GM19239 (cell line): ENCODE measurements at places on chromosomes 3 and 15.

DNA sequence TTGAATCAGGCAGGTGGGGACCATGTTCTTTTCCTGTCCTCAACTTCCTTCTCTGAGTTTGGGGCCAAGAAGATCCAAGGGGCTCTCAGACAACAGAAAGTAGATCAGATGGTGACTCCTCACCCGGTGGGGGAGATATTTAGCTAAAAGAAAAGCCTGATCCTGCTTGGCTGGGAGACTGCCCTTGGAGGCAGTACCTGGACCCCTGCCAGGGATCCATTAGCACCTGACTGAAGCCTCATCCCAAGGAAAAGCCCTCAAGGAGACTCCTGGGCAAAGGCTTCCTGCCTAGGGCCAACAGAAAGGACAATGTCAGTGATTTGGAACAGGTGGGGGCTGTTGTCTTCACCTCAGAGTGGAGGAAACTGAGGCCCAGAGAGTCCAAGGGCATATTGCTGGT, 33.5 kb upstream of the HHATL start:
- DNase-seq: no peak

- peak; percentile 73 for DNase-seq
Measured at GRCh38 chr3:185537369-185537970, 14.9 kb downstream of the LIPH start.

DNA sequence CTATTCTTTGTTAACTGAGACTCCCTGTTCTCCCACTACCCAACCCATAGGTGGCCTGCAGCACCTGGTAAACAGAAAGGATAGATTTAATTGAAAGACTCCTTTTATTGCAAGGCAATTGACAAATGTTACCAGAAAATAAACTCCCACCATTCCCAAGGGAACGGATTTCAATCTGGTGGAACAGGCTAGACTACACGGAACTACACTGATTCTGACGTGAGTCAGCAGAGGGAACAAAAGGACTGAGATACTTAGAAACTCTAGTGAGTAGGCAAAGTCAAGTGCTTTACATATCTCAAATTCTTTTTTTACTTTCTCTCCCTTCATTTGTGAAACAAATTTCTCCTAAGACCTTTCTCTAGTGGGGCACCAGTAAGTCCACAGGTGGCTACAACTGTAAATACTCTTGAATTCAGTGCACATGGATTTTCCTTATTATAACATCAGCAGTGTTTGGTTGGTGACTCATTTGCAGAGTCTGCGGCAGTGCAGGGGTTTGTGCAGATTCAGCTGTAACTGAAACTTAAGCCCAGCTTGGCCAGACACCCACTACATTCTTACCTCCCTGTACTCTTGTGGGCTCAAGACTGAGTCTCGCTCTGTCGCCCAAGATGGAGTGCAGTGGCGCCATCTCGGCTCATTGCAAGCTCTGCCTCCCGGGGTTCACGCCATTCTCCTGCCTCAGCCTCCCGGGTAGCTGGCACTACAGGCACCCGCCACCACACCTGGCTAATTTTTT, 34.3 kb upstream of the PLSCR2 start:
- peak; percentile 10 for DNase-seq

DNA sequence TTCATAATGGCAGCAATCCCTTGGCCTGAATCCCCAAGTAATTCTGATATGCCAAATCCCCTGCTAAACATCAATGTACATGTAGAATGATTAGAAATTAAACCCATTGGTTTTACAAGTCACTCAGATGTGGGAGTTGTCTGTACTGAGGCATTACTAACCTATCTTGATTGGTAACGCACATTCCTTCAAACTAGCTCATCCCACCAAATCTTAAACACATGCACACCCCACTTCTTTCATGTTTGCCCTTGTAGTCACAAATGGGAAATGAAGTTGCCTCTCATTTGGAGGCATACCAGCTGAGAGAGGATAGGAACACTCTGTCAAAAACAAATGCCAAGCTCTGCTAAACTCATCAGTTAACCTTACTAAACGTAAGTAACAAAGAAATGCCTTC, 29.1 kb upstream of the MAN2C1 start:
- DNase-seq: no peak

DNA sequence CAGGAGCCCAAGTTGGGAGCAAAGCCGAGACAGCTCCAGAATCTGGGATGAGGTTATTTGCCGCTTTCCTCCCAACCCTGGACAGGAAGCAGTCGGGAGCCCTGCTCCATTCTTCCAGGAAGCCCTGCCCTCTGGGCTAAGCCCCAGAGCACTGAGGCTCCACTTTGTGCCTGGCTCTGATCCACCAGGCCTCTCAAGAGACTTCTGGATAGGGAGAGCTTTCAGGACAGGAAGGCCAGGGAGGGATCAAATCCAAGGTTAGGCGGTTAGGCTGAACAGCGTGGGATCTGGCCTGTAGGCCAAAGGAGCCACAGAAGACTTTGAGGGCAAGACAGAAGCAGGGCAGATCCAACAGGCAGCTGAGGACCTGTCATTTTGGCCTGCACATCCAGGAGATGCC, 835 bp downstream of the STOML1 start:
- no peak for DNase-seq

DNA sequence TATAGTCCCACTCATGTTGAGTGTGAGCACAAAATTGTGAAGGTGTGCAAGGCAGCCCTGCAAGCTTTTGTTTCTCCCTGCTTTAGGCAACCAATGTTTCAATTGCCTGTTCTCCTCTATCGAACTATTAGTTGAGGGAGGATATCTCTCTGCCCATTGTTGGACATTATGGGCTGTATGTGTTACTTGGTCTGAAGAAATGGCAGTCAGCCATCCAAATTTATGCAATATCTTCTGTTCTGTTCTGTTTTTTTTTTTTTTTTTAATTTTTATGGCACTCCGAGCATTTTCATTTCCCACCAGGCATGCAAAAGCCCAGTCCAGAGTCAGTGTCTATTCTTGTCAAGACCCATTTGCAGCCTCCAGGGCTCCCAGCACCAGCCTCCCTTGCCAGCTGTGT, 44.0 kb downstream of the ANAPC13 start:
- no peak for DNase-seq

GRCh38 chr3:148943506-148944205, 47.7 kb upstream of the GYG1 start:
- DNase-seq: peak; percentile 46

- DNase-seq: no peak
Measured at GRCh38 chr3:161072211-161072621, 32.9 kb downstream of the B3GALNT1 start.

DNA sequence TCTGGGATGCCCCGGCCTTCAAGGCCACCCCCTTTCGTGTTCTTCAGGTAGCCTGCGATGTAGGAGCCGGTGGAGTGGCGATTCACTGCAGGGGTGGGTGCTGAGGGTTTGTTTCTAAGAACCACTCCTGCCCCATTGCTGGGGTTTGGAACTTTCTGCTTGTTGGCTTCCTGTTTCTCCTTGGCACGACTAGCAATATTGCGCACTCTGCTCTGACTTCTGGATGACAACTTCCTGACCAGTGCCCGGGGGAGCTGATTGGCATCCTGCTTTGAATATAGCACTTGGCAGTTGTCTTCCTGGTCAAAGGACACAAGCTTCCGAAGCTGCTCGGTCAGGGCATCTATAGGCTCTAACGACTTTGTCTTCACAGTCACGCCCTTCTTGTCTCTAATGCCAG, 187.6 kb upstream of the STRIT1 start:
- no peak for DNase-seq

DNA sequence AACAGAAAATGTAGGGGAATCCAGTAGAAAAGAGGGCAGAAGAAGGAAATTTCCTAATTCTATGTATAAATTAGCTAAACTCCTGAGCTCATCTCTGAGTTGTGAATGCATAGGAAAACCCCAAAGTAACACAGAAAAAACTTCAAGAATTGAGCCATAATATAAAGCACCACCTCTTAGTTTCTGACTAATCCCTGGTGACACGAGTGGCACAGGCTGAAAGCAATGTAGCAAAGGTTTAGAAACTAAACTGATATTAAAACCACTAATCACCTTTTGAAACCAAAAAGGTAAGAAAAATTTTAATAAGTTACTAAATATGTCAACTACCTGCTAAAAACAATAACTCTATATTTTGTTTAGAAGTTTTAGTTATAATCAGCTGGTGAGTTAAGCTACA, 255.6 kb upstream of the NECTIN3 start:
- DNase-seq: no peak

DNA sequence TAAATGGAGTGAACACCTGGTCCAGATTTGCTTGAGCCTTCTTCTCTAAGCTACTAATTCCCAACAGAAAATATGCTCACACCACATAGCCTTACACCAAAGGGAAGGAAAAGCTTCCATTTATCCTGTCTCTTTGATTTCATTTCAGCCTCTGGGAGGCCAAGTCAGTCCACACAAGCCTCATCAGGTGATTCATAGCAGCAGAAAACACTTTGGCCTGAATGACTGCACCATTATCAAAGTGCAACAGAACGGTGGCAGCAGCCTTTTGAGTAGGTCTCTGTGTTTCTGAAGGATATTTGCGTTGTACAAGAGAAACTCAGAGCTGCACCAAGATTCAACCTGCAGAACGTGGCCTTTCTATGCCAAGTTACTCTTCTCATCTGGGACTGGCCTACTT, 46.6 kb upstream of the SNRK start:
- no peak for DNase-seq

- no peak for DNase-seq
Measured at GRCh38 chr15:87200149-87200548, 1056.4 kb downstream of the NTRK3 start.

DNA sequence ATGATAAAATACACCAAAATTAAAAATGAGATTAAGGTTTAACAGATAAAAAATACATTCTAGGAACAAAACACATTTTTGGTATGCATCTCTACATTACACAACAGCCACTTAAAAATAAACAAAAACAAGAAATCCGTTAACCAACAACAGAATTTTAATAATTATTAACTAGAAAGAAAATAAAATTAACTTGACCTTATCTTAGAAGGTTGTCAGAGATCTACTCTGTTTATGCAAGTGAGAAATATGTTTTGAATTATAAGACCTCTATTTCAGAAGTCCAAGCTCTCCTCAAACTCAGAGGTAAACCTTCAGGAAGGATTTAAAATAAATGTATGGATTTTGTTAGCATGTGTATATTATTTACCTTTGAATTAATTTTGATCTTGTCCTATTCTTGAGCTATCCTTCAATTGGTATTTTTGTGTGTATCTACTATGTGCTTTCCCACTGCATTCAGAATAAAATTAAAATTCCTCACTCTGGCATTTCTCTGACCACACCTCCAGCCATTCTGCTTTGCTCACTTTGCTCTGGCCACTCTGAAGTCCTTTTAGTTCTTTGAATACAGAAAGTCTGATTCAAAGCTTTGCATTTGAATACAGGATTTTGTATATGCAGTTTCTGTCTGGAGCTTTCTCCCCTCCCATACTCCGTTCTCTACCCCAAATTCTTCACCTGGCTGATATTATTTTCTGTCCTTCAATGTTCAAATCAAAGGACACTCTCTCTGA, 352.0 kb downstream of the ZBTB20 start:
- no peak for DNase-seq

- no peak for DNase-seq
Measured at GRCh38 chr3:32449691-32450090, 53.0 kb downstream of the CMTM6 start.
